Activated CD4-positive, alpha-beta T cell treated with anti-CD3 and anti-CD28 coated beads for 1 hour (primary cell): ENCODE measurements at places on chromosomes 11 and 22.

DNA sequence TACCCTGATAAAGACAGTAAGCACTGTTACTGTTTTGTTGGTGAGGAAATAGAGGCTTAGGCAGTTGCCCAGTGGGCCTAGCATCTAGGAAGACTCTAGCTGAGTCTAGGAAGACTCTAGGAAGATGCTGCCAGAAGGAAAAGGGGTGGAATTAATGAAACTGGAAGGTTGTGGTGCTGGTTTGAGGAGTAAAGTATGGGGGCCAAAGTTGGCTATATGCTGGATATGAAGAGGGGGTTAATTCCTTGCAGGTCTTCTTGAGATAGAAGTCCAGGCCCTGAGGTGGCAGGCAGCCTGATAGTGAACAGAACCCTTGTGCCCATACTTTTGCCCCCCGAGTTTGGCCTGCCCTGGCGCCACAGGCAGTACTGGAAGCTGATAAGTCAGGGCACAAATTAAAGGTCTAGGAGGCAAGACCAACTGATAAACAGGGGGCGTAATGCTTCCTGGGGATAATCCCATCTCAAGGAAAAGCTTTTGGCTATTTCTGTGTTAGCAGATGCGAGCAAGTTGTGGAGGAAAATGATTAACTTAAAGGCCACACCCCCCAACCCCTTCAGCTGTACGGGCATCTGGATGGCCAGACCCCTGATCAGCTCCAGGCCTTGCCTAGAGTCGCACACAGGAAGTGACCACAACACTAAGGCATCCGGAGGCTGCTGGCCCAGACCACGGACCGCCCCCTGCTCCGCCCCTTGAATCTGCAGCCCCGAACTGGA is 3.1 kb downstream of the ILK start:
- DNase-seq: no peak

DNA sequence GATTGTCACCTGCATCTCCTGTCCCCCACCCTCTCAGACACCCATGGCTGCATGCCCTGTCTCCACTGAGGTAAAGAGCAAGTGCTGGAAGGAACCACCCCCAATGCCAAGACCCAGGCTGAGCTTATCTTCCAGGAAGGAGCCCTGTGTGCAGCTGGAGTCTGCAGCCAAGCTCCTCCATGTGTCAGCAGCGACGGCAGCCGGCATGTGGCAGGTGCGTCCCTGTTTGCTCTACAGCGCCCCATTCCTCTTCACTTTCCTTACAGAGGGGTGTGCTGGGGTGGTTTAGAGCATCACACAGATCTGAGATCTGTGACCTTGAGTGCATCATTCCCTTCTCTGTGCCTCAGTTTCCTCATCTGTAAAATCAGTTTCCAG is 7.7 kb upstream of the MN1 start:
- no peak for DNase-seq

GRCh38 chr11:83206221-83206620 is 12.7 kb downstream of the ANKRD42 start:
- no peak for DNase-seq

DNA sequence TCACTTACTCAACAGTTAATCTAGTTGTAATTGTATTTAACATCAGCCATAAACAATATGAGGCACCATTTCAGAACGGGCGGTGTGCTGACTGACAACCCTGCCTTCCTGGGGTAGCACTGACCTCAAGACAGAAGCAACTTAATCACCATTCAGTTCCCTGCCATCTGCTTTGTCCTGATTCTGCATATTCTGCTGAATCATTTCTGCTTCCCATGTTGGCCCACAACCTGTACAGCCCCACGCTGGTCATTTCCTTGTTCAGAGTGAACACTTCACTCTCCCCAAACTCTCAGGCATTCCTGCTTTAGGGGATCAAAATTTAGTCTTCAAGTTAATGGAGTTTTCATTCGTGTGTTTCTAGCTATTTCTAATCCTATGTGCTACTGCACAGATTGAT is 132.3 kb upstream of the ZBED5 start:
- no peak for DNase-seq

DNA sequence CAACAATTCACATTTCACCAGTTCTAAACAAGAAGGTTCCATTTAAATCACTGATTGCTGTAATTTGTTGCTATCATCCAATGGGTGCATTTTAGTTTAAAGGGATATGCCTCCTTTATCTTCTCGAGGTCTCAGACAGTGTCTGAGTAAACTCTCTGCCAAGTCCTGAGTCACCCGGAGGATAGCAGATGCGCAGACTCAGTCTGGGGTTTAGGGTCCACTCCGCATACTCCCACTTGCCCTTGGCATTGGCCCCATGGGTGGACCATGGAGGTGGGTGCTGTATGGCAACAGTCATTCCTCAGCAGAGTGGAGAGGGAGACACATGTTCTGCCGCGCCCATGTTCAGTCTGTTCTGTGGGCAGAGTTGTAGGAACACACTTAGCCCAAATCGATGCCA is 65.4 kb upstream of the CRTAM start:
- DNase-seq: no peak

DNA sequence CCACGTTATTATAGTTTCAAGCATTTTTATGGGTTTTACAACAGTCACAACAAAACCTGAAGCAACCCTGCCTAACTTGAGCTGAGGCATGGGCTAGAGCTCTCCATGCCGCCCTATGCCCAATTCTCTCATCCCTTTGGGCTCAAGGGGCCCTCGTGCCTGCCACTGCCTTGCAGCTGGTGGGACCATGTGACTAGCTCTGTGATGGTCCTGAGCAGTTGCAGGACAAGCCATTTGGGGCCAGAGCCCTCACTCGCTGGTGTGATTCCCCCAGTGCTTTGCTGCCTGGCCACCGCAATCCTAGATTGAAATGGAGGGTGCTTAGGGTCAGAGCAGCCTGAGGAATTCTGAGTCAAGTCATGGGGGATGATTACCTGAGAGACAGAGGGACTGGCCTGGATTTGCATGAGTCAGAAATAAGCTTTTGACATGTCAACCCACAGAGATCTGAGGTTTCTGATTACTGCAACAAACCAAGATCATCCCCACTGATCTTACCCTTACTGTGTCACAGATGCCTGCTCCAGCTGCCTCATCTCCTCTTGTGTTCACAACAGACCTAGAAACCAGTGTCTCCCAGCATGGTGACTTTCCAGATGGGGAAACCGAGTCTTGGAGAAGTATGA is 323.7 kb downstream of the BRD1 start:
- no peak for DNase-seq

- no peak for DNase-seq
Measured at GRCh38 chr11:30567120-30567519, 19.0 kb downstream of the MPPED2 start.

DNA sequence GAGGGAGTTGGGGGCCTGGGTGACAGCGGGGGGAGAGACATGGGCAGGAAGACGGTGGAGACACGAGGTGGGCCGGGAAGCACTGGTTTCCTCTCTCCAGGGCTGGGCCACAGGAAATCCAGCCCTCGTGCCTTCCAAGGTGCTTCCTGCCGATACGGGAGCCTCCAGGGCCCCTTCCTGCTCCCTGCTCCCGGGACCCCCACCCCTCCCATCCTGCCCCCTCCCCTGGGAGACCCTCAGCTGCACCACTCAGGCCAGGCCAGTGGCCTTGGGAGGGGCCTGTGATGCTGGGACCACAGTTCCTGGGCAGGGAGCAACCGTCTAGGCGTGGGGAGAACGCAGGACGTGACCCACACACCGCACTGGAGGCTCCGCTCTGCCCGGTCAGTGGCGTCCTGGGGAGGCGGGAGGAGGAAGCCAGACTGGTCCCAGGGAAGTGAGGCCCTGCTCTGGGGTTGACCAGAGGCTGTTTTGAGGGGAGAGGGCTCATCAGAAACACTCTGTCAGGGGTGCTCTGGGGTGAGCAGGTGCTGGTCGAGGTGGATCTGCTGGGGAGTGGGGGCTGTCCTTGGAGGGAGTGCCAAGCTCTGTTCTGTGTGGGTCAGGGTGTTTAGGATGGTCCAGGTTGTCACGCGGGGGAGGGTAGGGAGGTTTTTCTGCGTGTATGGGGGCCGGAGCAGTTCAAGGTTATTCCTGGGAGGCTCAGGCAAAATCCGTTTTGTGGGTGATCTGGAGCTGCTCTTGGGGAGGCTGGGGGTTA is at the start of gene SHANK3:
Gene SHANK3, plus strand, starts transcription at position 353 of the 760 bp plus-strand sequence.
- no peak for DNase-seq

GRCh38 chr11:93005239-93005638 is 35.8 kb downstream of the MTNR1B start:
- no peak for DNase-seq

- no peak for DNase-seq
Measured at GRCh38 chr11:110131386-110132123, 38.4 kb downstream of the ZC3H12C start.

GRCh38 chr22:27514601-27515523 is 286.7 kb downstream of the MN1 start:
- DNase-seq: no peak

- DNase-seq: no peak
Measured at GRCh38 chr11:90849312-90849711, 626.5 kb upstream of the CHORDC1 start.

DNA sequence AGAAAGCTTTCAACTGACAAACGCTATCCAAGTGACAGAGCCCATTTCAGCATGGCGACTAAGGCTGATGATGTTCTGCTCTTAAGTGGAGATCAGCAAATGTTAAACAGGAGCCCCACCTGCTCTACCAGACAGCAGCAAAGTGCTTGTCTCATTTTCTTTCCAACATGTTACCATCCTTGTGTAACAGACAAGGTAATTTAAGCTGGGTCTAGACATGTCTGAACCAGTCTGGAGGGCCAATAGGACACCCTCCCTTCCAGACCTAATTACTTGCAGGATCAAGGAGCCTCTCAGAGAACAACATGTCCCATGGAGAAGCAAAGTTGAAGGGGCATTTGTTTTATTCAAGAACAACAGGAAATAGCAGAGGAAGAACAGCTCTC is 3.9 kb upstream of the LMO2 start:
- DNase-seq: no peak

DNA sequence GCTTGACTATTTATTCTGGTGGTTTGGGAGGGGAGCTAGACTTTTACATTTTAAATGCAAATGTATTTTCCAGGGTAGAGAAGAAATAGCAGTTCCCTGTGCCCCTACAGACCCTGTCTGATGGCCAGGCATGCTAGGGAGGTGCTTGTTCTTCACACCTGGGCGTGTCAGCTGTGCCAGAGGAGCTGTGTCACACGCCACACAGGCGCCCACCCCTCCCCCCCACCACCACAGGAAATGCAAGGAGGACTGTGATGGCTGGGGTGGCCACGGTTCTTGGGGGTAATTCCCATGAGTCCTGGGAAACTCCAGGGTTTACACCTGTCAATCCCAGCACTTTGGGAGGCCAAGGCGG is 82.2 kb downstream of the FLI1 start:
- DNase-seq: no peak

DNA sequence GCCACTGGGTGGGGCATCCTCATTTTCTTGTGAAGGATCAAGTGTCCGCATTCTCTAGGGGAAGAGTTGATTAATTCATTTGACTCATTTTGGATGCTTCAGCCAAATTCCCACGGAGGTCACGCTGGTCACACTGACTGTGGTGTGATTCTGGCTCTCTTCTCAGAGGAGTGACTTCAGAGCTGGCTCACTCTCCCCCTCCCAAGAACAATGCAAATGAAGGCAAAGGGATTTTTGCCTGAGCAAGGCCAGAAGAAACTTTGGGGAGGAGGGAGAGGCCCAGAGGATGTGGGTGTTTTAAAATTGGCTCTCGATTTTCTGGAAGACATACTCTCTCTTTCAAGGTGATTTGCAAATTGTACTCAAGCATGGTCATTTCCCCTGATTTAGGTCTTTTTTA is 51.1 kb upstream of the LMO2 start:
- no peak for DNase-seq

- no peak for DNase-seq
Measured at GRCh38 chr11:103649401-103649895, 387.0 kb upstream of the DDI1 start.

DNA sequence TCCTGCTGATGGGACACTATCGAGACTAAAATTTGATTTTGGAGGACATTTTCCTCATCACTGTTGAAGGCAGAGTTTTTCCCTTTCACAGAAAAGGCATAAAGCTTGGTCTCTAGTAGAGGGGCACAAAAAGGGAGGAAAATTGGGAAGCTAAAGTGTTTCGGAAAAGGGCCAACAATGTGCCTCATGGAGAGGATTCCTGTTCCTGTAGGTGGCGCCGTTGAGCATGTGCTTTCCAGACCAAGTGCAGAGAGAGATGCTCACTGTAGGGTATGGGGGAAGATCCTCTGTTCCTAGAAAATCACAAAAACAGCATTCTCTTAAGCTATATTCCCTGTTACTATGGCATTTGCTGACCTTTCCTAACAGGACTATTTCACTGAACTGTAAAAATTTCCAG is 18.4 kb upstream of the OR4C5 start:
- DNase-seq: no peak

DNA sequence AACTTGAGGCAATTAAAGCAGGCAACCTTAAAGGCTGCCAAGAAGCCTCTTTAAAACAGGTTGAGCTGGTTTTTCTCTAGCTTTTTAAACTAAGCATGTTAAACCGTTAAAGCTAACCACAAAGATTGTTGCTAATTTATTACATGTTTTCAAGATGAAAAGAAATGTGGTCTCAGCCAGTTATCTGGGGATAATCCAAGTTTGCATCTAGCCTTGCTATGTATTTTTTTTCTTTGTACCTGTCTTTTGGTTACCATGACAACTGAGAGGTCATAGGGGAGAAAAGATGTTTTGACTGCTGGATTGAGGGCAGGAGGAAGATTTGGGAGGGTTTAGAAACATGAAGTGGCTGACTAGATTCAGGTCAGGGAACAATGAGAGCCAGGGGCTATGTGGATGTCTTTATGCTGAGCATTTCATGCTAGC is 19.2 kb upstream of the PGM2L1 start:
- no peak for DNase-seq

GRCh38 chr11:73597336-73597955 is 466 bp downstream of the FAM168A start:
- DNase-seq: no peak

GRCh38 chr11:10091314-10092045 is 202.5 kb downstream of the SBF2 start:
- no peak for DNase-seq

- no peak for DNase-seq
Measured at GRCh38 chr11:133687781-133688180, 155.5 kb upstream of the OPCML start.

DNA sequence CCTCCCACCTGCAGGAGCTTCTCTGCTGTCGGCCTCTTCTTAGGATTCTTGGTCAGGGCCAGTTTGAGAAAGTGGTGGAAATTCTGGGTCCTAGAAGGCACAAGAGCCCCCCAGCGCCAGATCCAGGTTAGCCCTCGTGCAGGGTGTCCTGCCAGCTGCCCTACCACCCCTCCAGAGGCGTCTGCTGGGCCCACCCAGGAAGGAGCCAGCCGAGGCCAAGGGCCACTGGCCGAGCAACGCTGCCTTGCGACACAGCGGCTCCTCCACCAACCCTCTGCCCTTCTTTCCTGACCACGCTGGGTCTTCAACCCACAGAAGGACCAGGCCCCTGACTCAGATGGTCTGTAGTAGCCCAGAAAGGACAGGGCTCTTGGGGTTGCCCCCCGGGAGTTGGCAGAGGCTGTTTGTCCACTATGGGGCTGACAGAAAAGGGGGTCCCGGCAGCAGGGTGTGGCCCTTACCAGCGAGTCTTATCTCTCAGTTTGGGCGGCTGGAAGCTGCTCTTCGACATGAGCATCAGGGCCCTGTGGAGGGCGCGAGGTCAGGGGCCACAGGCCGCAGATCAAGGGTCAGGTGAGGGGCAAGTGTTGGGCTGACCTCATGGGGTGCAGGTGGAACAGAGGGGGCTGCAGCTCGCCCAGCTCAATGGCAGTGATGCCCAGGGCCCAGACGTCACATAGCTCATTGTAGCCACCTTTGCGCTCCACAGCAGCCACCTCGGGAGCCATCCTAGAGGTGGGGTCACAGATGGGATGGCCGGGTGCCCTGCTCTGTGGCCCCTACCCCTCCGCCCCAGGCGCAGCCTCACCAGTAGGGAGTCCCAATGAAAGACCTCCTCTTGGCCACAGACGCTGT is 2.5 kb downstream of the MAP4K2 start:
- DNase-seq: no peak
